ENCODE measurements at places on chromosomes 7 and 10.

DNA sequence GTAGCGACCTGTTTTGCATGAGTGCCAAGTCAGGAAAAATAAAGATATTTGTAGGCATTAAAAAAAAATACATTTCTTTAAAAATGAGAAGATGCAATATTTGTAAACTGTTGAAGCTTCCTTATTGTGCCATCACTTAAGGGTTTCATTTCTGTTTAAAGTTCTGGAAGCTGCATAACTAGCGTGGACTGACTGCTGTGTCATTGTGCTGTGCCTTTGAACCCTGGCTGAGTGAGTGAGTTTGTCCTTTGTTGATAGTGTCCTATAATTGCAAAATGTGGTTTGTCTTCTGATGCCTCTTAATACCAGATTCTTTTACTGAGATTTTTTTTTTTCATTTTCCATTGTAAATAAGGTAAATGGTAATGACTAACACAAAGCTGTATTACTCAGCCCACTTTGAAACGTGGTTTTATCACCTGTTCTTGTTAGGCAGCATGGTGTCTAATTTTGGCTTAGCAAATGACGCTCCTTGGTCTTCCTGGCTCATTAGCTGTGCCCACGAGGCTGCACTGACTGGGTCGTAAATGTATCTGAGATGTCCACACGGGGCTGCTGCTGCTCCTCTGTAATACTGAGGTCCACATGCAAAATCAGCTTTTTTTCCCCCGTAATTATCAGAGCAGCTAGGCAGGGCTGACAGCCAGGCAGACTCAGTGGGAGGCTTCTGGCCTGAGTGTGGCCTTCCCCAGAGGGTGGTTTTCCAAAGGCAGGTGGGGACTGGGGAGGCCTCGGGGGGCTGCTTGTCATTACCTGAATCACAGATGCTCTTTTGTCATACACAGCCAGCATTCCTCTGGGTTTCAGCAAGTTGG lies 14.8 kb downstream of the ZSCAN25 start:
- DNase-seq: no peak

- no peak for DNase-seq
These were observed 35.2 kb upstream of the MXI1 start for GRCh38 chr10:110172155-110172554.

- DNase-seq: no peak
These were observed 41.3 kb downstream of the TBXAS1 start for GRCh38 chr7:139870380-139870779.

DNA sequence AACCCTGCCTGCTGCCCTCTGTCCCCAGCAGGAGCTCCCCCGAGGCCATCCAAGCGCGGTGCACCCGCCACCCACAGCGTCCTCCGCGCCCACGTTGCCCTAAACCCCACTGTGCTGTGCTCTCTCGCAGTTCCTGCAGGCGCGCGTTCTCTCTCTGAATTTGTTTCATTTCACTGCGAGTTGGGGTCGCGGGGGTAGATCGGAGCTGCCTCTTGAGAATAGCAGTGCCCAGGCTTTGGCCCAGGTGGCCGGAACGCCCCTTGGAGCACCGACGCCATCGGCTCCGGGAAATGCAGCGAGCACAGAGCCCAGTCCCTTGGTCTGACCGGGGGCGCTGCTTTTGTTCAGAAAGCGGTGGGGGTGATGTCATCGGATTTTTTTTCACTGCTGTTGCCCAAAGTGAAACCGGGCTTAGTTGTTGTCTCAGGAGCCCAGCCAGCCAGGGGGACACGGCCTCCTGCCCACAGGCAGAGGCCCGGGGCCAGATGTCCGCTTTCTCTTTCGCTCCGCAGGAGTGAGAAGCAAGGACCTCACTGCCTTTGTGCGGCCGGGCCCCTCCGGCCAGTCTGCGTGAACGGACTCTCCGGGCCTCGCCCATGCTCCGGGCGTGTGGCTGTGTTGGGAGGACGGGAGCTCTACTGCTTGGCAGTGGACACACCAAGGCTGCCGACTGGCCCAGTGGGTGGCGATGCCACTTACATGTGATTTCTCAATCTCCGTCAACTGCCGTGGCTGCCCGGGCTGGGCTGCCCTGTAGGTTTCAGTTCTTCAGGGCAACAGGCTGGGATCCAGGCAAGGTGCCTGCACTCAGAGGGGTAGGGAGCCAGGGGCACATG lies 43.1 kb downstream of the FOXK1 start:
- peak; percentile 36 for DNase-seq

DNA sequence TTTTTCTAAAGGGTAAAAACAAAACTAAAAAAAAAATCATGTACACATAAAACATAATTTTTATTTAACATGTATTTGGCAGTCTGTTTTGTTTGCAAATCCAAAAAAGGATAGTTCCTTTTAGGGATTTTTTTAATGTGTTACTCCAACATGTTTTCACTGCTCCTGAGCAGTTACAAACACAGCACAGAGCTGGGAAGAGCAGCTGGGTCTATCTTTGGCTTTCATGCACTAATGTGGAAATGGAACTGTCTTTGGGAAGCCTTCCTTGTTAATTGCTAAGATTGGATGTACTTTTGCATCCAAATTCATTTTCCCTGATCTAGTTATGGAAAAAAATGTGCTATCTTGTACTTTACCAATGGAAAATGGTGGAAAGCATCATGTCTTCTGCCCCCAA lies 1035.1 kb downstream of the CNTNAP2 start:
- DNase-seq: no peak

DNA sequence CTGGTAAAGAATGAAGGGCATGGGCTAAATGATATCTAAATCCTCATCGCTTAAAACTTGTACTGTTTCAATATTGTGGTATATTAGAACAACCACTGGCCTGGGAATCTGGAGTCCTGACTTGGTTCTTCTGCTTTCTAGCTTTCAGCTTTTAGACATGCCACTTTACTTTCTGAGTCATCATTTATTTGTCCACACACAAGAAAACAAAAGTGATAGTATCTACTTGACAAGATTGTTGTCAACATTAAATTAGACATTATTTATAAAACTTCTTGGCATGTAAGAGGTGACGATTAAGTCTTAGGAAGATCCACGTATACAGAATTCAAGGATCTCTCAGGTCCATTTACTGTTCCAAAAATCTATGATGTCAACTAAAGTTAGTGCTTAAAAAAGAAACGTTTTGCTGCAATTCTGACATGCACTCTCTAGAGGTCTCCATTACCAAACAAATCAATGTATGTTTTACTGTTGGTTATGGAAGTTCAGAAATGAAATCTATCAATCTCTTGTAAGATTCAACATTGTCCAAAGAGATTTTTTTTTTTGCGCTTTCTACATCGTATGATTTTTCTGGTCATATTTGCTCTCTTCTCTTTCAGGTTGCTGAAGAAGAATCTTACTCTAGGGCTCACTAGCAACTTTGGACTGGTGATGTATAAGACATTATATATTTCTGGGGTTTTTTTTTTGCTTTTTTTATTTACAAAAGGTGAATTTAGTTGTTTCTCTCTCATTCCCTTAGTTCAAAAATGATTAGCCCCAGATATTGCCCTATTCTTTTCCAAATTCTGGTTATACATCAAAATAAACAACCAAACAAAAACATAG lies 53.6 kb upstream of the DYNC1I1 start:
- no peak for DNase-seq

GRCh38 chr7:73963252-73963822 lies 64.6 kb upstream of the ELN start:
- DNase-seq: no peak

DNA sequence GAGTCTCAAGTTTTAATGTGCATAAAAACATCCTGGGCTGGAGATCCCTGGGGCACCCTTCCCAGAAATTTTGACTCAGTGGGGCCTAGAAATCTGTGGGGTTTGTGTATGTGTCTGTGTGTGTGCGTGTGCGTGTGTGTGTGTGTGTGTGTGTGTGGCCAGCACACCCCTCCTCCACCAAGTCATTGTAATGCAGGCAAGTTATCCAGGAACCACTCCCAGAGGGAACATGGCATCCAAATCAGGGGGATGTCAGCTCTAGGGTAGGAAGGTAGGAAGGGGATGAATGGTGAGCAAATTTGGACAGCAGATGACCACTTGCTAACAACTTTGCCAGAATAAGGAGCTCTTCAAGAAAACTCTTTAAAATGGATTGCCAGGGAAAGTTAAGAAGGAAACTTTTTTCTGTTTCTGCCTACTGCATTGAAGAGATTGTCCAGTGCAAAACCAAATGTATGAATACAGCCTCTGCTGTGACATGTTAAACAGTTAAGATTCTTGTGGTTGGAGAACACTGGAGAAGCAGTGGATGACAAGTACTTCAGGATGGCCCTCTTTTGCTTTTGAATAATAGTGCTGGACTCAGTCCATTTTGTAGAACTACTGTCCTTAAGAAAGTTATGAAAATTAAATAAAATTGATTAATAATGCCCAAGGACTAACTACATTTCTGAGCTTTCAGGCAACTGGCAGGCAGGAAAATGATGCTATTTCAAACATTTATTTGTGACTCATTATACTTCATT lies 12.3 kb downstream of the STAMBPL1 start:
- DNase-seq: no peak

DNA sequence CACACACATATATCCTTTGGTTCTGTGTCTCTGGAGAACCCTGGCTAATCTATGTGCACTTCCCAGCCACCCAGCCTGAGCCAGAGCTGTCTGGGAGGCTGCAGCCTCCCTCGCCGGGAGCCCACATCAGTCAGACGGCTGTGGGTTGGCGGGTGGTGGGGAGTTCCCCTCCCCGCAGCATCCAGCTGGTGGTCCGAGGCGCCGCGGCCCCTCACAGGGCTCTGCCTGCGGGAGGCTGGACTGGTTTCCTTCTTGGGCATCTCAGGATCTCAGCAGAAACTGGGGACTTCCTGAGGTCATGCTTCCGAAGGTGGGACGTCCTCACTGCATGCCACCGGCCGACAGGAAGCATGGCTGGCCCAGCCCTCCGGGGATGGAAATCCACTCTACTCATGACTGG lies 22.0 kb upstream of the PSMG3 start:
- DNase-seq: no peak

DNA sequence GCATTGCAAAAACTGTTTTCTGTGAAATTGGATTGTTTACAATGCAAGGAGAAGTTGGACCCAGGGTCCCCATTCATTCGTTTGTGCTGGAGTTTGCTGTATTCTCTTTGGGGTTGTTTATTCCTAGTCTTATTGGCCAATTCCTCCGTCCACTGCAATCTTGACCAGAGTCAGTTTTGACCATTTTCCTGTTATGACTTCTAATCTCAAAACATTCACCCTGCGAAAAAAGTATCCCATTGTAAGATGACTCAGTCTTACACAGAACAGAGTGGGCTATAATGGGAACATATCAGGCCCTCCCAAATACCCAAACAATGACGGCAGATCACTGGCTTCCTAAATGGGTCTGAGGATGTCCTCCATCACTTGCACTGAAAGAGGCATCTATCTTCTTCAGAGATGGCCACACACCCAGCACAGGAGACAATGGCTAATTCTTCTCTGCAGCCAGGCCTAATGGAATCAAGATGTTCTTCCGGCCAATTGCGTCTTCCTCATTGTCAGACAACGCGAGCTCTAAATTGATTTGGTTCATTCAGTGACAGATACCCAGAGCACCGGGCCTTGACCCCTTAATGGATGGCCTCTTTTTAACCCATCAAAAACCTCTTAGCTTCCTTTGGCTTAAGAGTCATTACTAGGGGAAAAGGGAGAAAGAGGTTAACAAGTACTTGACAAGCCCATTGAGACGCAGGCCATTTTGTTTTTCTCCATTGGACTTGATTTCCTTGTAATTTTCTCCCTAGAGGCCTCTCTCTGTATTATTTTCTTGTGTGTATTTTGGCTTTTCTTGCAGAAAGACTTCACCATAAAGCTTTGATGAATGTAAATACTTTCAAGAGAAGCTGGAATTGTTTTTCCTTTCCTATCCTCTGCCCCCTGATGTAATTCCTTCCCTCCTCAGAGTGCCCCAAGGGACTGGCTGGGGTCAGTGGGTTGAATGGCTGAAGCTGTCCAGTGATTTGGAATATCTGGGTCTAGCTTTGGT lies 129.6 kb downstream of the PRPF18 start:
- no peak for DNase-seq

- DNase-seq: no peak
These were observed 27.4 kb downstream of the SCART1 start for GRCh38 chr10:133481086-133481643.

- DNase-seq: no peak
These were observed 21.6 kb upstream of the FAM20C start for GRCh38 chr7:170551-171363.

GRCh38 chr10:44937196-44938005 lies 22.2 kb upstream of the RASSF4 start:
- DNase-seq: no peak

DNA sequence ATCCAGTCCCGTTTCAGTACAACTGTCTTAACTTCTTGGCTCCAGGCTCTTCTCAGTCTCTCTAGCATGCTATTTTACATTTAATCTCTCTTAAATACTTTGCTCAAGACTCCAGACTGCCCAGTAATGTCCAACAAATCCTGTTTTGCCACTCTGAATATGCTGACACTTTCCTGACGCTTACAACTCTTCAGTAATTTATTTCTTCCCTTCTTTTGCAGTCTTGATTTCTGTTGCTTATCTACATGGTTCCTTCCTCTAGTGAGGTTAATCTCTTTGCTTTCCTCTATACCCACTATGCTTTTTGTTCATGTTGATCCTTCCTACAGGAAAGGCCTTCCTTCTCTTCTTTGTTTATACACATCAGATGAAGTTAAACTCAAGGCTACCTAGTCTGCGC lies 23.7 kb downstream of the UMAD1 start:
- DNase-seq: no peak

GRCh38 chr7:90661290-90662151 lies 65.4 kb downstream of the CDK14 start:
- DNase-seq: no peak

DNA sequence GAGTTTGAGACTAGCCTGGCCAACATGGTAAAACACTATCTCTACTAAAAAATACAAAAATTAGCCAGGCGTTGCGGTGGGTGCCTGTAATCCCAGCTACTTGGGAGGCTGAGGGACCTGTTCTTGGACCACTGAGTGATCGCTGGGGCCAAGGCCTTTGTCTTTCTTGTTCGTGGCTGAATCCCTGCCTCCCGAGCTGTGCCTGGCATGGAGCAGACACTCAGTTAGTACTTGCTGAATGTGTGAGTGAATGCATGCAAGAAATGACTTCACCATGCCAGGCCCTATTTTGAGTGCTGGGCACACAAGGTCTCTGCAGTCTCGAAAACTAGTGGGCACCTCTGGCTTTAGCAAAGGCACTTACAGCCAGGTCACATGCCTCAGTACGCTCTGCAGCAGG lies 85.1 kb downstream of the HIP1 start:
- no peak for DNase-seq
